ENCODE measurements at places on chromosomes 2 and 18.

DNA sequence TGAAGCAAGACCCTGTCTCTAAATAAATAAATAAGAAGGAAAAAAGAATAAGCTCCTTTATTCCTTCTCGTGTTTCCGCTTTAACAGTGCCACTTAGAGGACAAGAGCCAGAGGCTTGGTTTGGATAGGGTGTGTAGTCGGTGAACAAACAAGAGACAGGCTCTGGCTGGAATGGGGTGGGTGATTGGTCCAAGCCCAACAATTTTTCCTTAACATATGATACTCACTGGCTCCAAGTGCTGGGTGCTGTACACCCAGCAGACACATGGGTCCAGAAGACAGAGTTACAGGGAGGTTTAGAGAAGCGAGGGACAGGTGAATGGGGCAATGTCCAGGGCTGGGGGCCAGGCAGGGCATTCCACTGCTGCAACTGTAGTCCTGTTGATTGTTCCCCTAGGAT lies 77.8 kb downstream of the NCAPH start:
- no peak for DNase-seq

- DNase-seq: no peak
Observed at GRCh38 chr2:21947046-21947445, 823.3 kb downstream of the TDRD15 start.

GRCh38 chr18:30465096-30465495 lies 577.4 kb downstream of the DSC3 start:
- no peak for DNase-seq

DNA sequence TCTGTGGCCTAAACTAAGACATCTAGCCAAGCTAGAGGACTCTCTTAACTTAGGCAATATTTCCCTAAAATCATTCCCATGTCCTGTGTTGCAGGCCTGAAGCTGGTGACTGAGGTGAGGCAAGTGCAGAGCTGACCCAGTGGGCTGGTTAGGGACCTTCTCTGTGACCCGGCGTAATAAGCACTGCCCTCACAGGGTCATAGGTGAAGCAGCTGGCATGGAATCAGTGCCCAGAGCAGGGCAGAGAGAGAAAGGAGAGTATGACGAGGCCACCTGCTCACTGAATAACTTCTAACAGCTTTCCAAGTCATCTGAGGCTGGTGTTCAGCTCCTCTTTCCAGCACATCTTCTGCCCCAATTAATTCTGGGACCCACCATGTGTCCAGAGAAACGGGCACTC lies 197.0 kb downstream of the ANAPC1 start:
- DNase-seq: no peak

DNA sequence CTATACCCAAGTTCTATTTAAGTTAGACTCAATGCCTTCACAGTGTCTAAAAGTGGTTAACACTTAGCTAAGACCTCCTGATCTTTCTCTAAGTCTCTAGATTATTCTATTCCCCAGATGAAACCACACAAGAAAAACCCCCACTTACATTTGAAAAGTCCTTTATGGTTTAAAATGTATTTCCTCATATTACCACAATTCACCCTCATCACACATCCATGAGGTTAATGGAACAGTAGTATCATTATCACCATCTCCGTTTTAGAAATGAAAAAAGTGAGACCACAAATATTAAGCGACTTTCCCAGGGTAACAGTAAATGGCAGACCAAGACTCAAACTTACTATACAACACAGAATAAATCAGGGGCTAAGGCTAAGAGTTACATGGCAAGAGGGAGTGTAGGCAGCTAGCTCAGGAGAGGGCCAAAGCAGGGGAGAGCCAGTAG lies 28.6 kb downstream of the EPG5 start:
- DNase-seq: peak; percentile 55

GRCh38 chr2:129585760-129586159 lies 393.7 kb upstream of the RAB6C start:
- DNase-seq: no peak

- DNase-seq: no peak
Observed at GRCh38 chr2:26979741-26980140, 9.3 kb downstream of the MAPRE3 start.
